Caudate nucleus (tissue), 63 donors: ENCODE measurements at places on chromosomes 3 and 15.

DNA sequence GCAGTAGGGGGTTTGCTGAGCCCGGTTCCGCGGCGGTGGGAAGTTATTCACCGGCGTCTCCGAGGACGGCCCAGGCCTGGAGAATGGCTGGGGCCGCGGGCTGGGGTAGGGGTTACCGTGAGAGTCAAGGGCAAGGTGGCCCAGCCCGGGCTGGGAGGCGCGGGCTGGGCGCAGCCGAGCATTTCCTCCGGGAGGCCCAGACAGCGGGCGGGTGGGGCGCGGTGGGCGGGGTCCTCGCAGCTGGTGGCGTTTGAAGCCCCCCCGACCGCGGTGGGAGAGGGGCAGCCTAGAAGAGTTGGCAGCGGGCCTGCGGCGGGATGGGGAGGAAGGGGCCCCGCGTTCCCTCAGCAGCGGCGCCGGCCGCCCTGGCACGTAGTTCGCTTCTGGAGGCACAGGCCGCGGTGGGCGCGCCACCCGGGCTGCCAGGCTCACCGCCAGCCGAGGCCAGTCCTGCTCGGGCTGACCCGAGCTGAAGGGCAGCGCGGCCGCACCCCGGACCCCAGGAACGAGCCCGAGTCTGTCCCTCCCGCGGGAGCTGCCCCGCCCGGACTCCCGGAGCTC, 960 bp upstream of the KLF13 start:
- DNase-seq: peak; percentile 74

GRCh38 chr3:18189282-18190050, 235.7 kb downstream of the SATB1 start:
- DNase-seq: no peak

- DNase-seq: no peak
Observed at GRCh38 chr3:44309500-44309899, 29.1 kb upstream of the TCAIM start.

- DNase-seq: no peak
Observed at GRCh38 chr15:87538327-87538834, 718.2 kb downstream of the NTRK3 start.

DNA sequence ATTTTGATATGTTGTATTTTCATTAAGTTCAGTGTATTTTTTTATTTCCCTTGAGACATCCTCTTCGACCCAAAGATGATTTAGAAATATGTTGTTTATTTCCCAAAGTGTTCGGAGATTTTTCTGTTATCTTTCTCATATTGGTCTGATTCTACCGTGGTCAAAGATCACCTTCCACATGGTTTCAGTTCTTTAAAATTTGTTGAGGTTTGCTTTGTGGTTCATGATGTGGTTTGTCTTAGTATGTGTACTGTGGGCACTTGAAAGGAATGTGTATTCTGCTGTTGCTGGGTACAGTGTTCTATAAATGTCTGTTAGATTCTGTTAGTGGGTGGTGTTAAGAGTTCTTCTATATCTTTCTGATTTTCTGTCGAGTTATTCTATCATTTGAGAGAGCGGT, 103.4 kb upstream of the FHIT start:
- no peak for DNase-seq

DNA sequence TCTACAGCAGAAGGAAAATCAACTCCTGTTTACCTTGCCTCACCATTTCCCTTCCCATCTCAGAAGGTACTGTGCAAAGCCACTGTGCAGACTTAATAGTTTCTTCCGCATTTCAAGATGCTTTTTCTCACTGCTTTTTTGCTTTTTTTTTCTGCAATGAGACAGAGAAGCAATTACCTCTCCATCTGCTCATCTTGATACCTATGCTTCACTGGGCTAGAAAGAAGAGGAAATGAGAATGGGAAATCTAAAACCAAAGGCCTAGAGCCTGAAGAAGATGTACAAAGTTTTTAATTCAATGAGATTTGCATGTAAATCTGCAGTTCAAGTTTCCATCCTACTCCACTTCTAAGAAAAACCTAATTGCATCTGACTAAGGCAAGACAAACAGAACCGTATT, 238.1 kb upstream of the SETMAR start:
- no peak for DNase-seq

DNA sequence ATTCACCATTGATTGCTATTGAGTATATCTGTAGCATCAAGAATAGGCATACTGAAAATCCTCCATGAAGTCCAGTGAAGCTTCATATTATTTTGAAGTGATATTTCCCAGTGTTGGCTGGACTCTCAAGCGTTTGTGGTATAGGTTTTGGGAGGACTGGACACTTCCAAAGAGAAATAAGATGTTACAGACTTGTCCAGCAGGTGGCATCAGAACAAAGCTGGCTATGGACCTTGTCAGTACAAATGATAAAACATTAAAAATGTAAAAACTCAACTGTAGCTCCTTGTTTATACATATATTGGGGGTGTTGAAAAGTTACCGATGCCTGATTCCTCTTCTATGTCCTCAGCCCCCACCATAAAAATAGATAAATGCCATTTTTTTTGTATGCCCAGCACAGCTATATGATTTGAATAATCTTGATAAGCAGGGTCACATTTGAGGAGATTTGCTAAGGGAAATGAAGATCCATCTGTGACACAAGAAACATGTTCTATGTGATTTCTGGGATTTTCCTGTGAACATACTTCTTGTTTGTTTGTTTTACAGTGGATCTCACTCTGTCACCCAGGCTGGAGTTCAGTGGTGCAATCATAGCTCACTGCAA, 54.5 kb upstream of the GOLGA6B start:
- DNase-seq: no peak

DNA sequence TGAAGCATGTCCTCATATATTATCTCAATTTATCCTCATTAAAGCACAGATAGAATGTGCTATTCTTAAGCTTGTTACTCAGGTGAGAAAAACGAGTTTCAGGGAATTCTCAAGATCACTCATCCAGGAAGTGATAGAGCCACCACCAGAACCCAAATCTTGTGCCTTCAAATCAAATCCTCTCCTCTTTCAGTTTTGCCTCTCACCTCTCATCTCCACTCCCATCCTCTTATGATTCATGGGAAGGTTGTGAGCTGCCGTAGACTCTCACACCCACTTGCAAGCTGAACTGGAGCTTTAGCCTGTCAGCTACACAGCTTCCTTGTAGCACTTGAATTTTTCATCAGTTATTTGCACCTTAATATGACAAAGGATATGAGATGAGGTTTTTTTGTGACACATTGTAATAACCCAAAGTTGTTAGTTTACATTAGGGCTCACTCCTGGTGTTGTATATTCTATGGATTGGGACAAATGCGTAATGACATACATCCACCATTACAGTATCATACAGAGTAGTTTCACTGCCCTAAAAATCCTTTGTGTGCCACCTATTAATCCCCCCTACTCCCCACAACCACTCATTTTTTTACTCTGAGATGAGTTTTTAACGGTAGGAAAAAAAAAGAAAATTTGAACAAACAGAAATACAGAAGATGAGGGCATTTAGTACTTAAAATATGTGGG, 25.7 kb downstream of the GPR15 start:
- no peak for DNase-seq

DNA sequence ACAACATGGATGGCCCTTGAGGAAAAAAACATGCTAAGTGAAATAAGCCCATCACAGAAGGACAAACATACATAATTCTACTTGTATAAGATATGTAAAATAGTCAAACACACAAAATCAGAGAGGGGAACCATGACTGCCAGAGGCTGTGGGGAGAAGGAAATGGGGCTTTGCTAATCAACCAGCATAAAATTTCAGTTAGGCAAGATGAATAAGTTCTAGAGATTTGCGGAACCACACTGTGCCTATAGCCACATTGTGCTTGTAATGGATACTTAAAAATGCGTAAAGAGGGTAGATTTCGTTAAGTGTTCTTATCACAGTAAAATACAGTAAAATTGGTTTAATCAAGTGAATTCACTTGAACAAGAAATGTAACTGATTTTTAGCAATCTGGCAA, 33.7 kb upstream of the SPTBN5 start:
- DNase-seq: no peak

GRCh38 chr15:79623488-79623887, 191.4 kb downstream of the MINAR1 start:
- no peak for DNase-seq

DNA sequence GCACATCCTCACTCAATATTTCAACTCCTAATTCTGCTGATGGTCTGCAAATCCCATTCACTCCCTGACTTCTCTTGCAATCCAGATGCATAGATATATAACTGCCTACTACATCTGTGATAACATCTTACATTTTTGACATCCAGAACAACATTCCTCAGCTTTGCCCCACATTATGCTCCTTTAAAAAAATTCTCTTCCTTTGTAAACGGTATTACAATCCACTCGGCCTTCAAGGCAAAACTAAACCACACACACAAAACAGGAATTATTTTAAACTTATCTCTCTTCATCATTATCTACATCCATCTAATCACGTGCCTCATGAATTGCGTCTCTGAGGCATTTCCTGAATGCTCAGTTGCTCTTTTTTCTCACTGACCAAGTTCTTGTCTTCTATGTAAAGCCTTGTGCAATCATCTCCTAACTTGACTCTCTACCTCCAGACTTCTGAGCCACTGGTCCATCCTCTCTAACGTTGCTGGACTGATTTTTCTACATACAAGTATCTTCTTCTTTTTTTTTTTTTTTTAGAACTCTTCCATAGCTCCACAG, 117.0 kb downstream of the SATB1 start:
- DNase-seq: no peak

- peak; percentile 26 for DNase-seq
Observed at GRCh38 chr3:139538733-139539132, 809 bp downstream of the RBP1 start.

DNA sequence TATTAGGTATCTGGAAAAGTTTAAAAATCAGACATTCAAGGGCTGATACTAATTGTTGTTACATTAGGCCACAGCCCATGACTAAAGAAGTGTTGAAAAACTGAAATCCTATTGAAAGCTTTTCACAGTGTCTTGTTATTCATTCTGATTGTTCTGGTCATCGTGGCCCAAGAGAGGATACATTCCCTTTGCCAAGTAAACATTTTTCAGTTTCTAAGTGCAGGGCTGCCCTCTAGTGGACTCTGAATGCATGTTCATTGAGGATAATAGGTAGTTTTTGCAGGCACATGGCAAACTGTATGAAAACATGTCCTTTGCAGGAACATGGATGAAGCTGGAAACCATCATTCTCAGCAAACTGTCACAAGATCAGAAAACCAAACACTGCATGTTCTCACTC, 181.1 kb downstream of the MYRIP start:
- no peak for DNase-seq

- no peak for DNase-seq
Observed at GRCh38 chr3:38000965-38001455, 10.4 kb downstream of the VILL start.

DNA sequence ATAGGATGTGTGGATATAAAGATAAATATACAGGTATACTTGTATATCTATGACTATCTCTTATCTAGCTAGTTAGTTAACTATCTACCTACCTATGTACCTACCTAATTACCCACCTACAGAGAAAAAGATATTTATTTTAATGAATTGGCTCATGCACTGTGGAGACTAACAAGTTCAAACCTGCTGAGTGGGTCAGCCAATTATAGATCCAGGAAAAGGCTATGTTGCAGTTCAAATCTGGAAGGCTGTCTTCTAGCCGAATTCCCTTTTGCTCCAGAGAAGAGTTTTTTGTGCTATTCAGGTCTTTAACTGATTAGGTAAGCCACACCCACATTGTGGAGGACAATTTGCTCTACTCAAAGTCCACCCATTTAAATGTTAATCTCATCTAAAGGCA, 335.0 kb downstream of the GRM7 start:
- no peak for DNase-seq

DNA sequence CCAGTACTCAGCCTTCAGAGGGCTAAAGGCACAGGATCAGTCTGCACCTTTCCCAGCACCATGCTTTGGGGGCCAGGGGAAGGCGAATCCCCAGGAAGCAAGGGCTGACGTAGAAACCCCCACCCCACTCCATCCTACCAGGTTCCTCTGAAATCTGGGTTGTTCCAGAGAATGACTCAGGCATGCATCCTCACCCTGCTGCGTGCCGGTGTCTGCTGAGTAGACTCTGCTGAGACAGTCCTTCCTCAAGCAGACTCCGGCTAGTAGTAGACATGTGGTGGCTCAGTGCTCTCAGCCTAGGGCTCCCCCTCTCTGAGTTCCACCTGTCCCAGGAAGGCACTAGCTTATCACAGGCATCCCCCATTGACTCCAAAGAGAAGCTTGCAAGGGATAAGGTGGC, 9.0 kb downstream of the TMEM43 start:
- no peak for DNase-seq
